NCI-H510A (cell line): ENCODE measurements at places on chromosomes 3 and 15.

DNA sequence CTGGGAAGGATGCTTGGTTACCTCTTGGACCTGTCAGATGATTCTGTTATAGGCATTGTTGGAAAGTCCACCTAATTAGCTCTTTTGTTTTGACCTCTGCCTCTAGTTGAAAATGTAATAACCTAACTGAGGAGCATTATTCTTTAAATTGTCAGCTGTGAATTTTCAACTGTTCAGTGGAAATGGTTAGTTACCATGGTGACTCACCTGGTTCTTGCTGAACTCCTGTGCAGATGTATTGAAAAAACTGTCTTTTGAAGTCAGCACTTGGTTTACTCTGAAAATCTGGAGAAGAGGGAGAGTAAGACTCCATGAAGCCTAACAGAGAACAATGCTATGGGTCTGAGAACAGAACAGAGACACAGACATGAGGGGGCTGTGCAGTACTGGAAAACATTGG, 72.0 kb downstream of the LARS2 start:
- no peak for DNase-seq

DNA sequence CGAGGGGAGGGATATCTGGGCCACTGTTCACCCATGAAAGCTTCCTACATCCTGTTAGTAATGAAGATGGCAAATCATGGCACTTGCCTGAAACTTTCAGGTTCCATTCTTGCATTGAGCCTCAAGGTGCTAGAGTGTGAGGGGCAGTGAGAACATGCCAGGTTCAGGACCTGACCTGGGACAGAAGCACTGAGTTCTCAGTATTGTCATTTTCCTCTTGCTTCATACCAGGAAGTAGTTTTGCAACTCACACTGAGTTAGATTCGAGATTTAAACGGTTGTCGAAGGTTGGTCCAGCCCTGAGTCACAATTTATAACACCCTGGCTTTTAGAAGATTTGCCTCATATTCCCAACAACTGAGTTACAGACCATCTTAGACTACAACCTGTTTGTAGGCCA, 11.8 kb upstream of the MEIS2 start:
- DNase-seq = no peak

DNA sequence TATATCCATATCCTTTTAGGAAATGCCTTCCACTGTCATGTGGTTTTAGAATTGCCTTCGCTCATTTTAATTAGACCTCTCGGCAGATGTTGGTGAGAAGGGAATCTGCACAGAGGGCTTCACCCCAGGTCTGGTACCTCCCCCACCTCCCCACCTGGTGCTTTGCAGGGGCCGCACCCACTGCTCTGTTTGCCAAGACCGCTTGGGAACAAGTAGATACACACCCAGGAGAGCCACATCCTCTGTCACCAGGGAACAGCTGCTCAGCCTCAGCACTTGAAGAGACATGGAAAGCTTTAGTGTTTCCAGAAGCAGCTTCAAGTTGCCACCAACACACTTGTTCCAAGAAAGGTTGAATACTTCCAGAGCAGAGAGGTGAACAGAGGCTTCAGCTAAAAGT, 21.8 kb downstream of the LRRC31 start:
- peak; percentile 87 for DNase-seq

- DNase-seq = no peak
Measured at GRCh38 chr3:98596541-98597500, 3.4 kb upstream of the CPOX start.

- DNase-seq = no peak
Measured at GRCh38 chr3:102753901-102754300, 319.1 kb downstream of the ZPLD1 start.

DNA sequence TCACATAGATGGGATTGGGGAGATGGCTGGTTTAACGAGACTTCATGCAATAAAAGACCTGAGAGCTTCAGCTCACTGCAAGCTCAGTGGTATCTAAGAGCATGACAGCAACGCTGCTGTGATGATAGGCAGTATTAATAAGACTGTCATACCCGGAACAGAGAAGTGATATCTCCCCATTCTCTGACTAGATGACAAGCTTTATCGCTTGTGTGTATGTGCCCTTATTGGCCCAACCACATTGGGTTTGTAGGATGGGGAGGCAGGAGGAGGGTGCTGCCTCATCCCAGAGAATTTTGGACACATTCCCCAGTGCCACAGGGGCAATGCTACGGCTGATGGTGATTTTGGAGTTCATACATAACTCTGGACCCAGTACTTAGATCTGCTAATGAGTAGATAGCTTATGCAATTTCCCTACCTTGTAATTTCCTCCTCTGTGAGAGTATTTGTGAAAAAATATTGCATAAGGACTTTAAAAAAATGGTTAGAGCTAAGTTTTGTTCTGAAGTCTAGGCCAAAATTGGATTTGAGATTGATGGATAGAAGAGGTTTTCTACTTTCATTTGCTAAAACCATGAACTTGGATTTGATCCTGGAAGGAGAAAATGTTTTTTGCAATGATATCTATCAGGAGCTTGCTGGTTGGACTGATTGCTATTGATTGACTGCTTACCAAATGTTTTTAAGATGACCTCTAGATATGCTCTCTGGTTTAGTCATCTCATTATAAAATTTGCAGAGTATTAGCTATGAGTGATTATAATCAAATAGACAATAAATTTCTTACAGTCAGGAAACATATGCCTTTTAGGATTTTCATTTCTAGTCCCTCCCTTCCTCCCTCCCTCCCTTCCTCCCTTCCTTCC, 14.0 kb upstream of the TMEM212 start:
- DNase-seq = no peak

DNA sequence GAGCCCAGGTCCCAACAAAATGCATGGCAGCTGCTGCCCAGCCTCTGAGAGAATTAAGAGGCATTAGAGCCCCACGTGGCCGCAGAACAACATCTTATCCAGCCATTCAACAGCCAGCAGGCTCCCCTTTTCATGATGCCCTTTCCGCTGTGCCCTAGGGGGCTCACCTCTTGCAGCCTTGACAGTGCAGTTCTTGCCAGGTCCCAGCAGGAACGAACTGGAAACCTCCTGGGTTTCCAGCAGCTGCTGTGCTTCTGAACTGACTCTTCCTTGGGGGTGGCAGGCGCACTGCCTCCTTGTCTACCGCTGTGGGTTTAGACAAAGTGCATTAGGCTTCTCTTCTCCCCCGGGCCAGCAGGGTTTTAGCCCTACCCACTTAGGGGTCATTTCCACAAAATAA, 85.2 kb downstream of the FAM174B start:
- no peak for DNase-seq

DNA sequence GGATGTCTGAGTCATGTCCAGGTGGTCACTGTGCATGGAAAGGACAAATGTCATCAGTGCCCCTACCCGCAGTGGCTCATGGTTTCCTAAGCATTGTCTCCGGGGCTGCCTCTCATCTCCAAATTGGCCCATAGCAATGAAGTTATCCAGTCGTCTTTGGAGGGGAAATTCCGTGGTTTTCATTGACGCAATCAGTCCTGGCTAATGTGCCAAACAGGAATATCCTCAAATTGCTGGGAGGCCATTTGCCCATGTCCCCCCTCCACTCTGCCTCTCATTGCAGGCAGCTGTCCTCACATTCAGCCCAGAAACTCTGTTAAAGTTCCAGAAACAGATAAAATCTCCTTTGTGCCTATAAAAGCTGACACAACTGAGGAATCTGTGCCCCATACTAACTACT, 81.6 kb downstream of the MCTP2 start:
- DNase-seq = no peak

DNA sequence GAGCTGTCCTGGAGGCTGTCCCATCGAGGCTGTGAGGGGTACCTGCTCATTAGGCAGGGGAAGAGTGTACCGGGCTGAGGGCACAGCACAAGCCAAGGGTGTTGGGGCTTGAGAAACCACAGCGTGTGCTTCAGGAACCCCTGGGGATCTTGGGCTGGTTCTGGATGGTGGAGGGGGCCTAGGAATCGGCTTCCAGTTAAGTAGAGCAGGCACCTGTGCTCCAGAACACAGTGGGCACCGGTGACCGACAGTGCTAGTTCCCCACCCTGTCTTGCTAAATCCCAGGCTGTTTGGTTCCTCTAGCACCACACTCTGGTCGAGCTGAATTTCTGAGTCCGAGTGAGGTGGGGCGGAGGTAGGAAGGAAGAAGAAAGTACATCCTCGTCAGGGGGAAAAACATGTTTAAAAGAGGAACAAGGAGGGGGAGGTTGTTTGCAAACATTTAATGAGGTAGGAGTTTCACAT, 29.1 kb downstream of the SLC6A6 start:
- no peak for DNase-seq
